ENCODE measurements at places on chromosomes 11 and 22.

DNA sequence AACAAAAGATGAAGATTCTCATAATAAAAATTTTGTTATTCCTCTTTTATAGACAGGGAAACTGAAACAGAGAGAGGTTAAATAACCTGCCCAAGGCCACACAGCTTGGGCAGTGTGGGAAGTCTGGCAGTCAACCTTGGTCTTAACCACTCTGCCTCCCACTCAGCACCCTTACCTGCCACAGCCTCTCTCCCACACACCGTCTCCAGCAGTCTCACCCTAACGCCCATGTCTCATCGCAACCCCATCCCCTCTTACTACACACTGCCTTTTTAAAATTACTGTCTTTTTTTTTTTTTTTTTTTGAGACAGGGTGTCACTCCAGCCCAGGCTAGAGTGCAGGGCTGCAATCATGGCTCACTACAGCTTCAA lies 25.0 kb downstream of the ARRB1 start:
- no peak for DNase-seq

- no peak for DNase-seq
Observed at GRCh38 chr11:119726150-119726553, 2.8 kb downstream of the NECTIN1 start.

DNA sequence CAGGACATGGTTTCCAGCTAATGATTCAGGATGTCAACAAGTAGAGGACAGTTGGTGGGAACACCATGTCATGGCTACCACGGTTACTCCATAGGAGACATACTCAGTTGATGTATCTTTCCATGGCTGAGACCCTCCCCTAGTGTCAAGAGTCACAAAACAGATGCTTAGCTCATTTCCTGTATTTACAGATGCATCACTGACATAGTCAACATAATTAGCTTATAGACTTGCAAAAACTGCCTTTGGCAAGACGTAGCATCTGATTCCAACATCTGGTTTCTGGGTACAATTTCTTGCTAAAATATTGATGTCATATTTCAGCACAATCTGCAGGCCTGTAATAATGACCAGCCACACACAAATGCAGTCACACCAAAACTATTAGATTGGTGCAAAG lies 550.3 kb downstream of the FAM181B start:
- no peak for DNase-seq

GRCh38 chr11:76610371-76610770 lies 60.2 kb downstream of the LRRC32 start:
- no peak for DNase-seq

- DNase-seq = no peak
Observed at GRCh38 chr11:62556875-62557631, 10.4 kb upstream of the AHNAK start.
